ENCODE measurements at places on chromosomes 2 and 18.

GRCh38 chr2:131009713-131010475 is 83.4 kb downstream of the FAM168B start:
- DNase-seq: no peak

GRCh38 chr2:30422444-30423040 is 24.5 kb upstream of the LCLAT1 start:
- DNase-seq: peak; percentile 67

DNA sequence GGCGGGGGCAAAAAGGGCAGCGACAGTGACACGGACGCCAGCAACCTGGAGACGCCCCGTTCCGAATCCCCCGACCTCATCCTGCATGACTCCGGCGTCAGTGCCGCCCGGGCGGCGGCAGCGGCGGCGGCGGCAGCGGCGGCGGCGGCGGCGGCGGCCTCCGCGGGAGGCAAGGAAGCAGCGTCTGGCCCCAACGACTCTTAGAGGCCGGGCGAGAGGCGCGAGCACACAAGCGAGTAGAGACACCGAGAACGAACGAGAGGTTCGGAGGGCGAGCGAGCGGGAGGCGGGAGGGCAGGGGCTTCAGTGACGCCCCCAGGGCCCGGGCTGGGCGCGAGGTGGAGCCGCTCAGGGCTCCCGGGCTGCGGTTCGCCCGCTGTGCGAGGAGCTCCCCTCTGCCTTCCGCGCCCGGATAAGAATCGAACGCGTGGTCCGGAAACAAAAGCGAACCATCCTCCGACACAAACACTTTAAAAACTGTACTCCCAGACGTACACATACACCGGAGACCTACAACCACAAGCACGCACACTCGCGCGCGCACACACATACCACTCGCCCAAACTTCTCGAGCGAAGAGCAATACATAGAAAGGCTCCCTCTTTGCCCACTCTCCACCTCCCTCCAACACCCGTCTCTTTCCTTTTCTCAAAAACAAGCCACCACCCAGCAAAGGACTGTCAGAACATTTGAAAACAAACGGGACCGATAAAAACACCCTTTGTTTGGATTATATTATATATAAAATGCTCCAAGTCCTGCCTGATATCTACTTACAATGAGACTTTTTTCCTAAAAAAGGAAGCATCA is 2.8 kb downstream of the SP9 start:
- DNase-seq: peak; percentile 35

GRCh38 chr2:60296219-60296955 is 257.1 kb downstream of the BCL11A start:
- no peak for DNase-seq

DNA sequence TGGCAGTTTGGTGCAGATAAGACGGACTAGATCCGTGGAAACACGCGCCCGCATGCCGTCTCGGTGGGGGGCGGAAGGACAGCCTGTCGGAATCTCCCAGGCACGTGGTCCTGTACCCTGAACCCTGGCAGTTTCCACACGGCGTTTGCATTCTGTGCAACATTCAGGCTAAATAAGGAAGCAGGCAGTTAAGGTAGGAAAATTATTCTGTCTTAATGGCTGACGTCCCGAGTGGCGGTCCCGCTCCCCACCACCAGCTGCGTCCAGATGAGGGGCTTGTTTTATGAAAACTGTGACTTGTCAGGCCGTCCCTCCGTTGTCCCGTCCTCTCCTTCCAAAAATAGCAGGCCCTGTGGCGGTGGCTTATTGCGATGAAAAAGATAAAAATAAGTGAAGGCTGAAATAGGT is 120.2 kb downstream of the NFATC1 start:
- DNase-seq: no peak

DNA sequence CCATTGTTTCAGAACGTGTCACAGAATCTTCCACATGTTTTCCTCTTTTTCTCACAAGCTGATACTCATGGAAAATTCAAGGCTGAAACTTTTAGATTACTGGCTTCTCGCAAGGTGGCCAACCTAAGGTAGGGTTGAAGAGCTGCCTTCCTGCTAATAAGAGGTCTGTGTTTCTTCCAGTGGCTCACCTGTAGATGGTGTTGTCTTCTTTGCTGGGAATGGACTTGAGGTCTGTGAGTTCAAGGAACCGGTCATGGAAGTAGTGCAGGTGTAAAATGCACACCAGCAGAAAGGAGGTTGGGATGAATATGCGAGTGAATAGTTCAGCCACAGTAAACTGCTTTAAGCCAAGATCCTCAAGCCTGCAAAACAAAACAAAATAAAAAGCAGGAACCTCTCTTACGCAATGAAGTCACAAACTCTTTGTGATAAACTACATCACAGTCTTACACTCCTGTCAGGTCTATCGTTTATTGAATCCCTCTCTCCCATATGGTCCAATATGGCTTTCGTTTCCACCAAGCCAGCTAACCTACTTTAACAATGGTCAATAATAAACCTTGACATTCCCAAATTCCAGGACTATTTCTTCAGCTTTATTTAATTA is 258.9 kb downstream of the NAPG start:
- DNase-seq: no peak

GRCh38 chr2:26455037-26455669 is 22.8 kb downstream of the OTOF start:
- DNase-seq: no peak

- no peak for DNase-seq
These were observed 95.7 kb downstream of the MALT1 start for GRCh38 chr18:58766946-58767345.

- no peak for DNase-seq
These were observed 409.2 kb upstream of the SPHKAP start for GRCh38 chr2:228590681-228591080.

- DNase-seq: no peak
These were observed 33.3 kb downstream of the UXS1 start for GRCh38 chr2:106160786-106161261.

- no peak for DNase-seq
These were observed 83.1 kb upstream of the CD226 start for GRCh38 chr18:70030728-70031127.

GRCh38 chr2:10471955-10472354 is 23.8 kb upstream of the ODC1 start:
- DNase-seq: no peak

- DNase-seq: peak; percentile 13
These were observed 344.8 kb downstream of the TGIF1 start for GRCh38 chr18:3794537-3795348.

- no peak for DNase-seq
These were observed 1023.4 kb upstream of the KLHL29 start for GRCh38 chr2:22361571-22361970.

- no peak for DNase-seq
These were observed 117.6 kb upstream of the RASGRP3 start for GRCh38 chr2:33358878-33359277.

- DNase-seq: no peak
These were observed 670.7 kb downstream of the ERBB4 start for GRCh38 chr2:211867845-211868451.

DNA sequence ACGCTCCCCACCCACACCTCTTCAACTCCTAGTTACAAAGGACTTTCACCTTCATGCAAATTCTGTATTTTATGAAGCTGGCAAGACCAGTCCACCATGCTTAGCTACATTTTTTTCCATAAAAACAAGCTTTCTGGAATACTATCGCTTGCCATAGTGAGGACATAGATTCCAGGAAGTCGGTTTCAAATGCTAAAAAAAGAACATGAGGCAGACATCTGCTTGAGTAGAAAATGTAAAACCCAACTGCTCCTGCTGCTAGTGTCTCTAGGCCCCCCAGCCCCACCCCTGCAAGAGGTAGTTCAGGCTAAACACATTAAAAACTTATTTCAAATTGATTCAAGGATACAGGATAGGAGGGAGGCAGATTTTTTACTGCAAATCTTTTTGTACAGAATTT is 148.9 kb downstream of the SMAD2 start:
- DNase-seq: no peak

DNA sequence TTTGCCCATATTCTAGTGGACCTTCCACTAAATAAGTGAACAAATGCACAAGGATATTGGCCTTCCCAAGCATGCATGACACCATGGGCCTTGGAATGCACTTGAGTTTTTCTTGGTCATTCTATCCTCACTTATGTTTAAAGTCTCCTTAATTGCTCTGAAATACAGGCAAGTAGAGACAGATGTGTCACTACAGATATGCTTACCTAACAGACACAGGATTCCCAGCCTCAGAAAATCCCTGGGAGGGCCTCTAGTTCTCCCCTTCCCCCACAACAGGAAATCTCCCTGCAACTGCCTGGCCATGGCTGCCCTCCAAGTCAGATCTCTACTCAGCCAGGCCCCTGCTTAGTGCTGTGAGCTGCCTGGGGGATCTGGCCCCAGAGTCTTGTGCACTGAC is 445.2 kb downstream of the IRS1 start:
- peak; percentile 11 for DNase-seq

Data from GM03348 (cell line).